ENCODE measurements at places on chromosomes 16 and 17. TPM values are rescaled to one million over a fixed set of nuclear protein-coding genes. Genes with fewer than 3 reads are reported as not detected.

DNA sequence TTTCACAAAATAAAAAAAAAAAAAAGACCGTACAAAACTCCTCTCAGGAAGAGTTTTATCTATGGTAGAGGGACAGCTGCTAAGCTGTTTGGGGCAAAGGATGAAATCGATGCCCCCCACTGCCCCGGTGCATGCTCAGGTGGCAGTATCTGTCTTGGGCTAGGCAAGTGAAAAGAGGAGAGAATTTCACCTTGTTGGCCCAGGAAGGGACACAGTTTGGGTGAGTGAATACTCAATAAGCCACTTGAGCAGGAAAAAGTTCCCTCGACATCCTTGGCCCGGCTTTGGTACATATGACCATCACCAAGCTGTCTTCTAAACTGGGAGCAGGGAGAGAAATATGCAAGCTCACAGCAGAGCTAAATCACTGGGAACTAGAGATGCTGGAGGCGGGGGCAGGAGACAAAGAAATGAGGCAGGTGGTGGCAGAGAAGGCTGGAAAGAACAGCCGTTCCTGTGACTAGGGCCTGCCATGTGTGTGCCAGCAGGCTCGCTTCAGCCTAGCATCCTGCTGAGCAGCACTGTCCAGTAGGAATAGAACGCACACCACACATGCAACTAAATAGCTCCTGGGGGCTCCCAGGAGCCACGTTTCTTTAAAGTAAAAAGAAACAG, 8.2 kb upstream of the EIF1 start:
- H3K4me1 ChIP-seq: peaks cover 41% of the 10 kb centered on the region
- peak overlapping the region; percentile 97 for H3K27ac ChIP-seq
- no peak for DNase-seq

- peak overlapping the region; percentile 31 for H3K27ac ChIP-seq
- peaks cover 39% of the 10 kb centered on the region for H3K36me3 ChIP-seq
- H3K27me3 ChIP-seq: no peaks in the 10 kb centered on the region
- DNase-seq: no peak
- H3K4me3 ChIP-seq: no peak overlapping the region
These were observed 2.7 kb downstream of the NAT9 start for GRCh38 chr17:74773414-74773813.

- H3K36me3 ChIP-seq: no peaks in the 10 kb centered on the region
- DNase-seq: no peak
- H3K4me3 ChIP-seq: no peak overlapping the region
- H3K27ac ChIP-seq: no peak overlapping the region
- peaks cover 2% of the 10 kb centered on the region for H3K4me1 ChIP-seq
These were observed 193.7 kb upstream of the TBX2 start for GRCh38 chr17:61205931-61206330.

DNA sequence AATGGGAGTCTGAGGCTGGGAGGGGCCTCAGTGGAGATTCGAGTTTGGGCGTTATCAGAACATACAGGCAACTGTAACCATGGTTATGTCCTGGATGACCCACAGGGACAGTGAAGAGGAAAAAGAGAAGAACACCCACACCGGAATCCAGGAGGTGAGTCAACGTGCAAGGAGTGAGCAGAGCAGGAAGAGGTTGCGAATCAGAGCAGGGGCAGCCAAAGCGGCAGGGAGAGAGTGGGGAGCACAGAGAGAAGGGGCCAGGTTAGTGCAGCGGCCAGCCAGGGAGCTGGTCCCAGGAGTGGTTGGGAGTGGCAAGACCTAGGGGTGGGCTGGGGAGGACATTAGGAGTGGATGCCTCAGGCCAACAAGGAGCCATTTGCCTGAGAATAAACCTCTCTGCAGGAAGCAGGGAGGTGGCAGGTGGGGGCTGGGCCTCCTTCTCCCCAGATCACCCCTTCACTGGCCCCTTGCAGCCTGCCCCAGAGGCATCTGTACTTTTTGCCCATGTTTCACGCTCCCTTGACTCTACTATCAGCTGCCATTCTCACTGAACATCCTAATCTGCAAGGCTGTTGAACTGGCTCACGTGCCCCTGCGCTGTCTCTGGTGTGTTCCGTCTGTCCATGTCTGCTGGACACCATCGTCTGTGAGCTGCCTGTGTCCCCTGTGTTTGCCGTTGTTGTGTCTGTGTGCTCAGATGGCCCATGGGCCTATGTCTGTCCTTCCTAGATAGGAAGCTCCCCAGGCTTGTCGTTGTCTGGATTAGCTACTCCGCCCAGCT, 5.1 kb downstream of the KRT13 start:
- no peaks in the 10 kb centered on the region for H3K27me3 ChIP-seq
- H3K36me3 ChIP-seq: no peaks in the 10 kb centered on the region
- peak; percentile 26 for DNase-seq
- no peak overlapping the region for H3K4me3 ChIP-seq
- no peak overlapping the region for H3K27ac ChIP-seq

DNA sequence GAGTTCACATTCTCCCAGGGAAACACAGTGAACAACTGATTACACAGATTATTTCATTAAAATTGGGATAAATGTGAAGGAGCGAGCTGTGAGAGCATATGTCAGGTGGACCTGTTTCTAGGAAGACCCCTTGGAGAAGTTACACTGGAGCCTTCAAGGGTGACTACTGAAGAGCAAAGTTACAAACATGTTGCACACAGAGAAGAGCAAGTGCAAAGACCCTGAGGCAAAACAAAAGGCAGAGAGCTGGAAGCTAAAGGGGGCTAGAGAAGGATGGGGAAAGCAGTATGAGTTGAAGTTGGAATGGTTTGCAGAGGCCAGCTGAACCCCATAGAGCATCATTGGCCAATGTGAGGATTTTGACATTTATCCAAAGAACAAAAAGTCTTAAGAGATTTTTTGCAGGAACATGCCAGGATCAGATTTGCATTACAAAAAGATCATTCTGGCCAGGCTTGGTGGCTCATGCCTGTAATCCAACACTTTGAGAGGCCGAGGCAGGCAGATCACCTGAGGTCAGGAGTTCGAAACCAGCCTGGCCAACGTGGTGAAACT, 14.1 kb downstream of the PDZD9 start:
- H3K36me3 ChIP-seq: peaks cover 16% of the 10 kb centered on the region
- no peak overlapping the region for H3K4me3 ChIP-seq
- H3K4me1 ChIP-seq: peaks cover 5% of the 10 kb centered on the region
- H3K27ac ChIP-seq: no peak overlapping the region

Gene CPHXL2
- total RNA-seq: not detected

DNA sequence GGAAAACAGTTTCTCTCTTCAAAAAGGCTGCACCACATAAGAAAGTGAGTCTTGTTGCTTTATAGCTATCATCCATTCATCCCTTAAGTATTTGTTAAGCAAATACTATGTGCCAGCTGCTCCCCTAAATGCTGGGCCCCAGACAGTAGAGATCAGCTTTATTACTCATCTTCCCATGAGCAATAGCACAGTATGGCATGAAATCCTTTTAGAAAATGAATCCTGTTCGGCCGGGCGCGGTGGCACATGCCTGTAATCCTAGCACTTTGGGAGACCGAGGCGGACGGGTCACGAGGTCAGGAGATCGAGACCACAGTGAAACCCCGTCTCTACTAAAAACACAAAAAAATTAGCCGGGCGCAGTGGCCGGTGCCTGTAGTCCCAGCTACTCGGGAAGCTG, 99.5 kb downstream of the MYO1D start:
- peaks cover 1% of the 10 kb centered on the region for H3K36me3 ChIP-seq
- H3K4me1 ChIP-seq: no peaks in the 10 kb centered on the region
- H3K4me3 ChIP-seq: no peak overlapping the region
- no peak for DNase-seq

Gene TP53TG3D
- total RNA-seq: not detected

Gene DRC3
- 0.34 TPM for total RNA-seq

Gene ZP2
- not detected for total RNA-seq

GRCh38 chr17:33152783-33153182, 140.3 kb downstream of the ASIC2 start:
- H3K27me3 ChIP-seq: peaks cover 6% of the 10 kb centered on the region

DNA sequence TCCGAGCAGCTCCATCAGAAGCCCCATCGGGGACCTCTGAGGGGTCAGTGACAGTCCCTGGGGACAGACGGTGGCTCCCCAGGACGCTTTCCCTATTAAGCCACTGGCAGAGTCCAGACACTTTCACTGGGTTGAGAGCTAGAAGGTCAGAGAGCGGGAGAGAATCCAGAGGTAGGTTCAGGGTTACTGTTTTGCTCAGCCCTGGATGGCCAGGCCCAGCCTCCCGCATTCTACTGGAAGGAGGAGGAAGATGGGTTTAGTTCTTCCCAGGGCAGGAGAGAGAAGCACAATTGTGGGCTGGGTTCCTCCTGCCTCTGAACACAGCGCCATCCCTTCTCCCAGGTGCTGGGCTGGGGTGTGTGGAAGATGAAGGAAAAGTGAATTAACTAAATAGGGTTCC, 452.8 kb downstream of the SLC39A11 start:
- no peak for DNase-seq
- no peaks in the 10 kb centered on the region for H3K36me3 ChIP-seq

Gene GAA
- total RNA-seq: 29.6 TPM

GRCh38 chr17:34750004-34750403, 170.6 kb downstream of the TMEM132E start:
- H3K36me3 ChIP-seq: no peaks in the 10 kb centered on the region
- H3K4me3 ChIP-seq: no peak overlapping the region
- DNase-seq: no peak
- H3K27ac ChIP-seq: no peak overlapping the region

- H3K4me3 ChIP-seq: no peak overlapping the region
- H3K27me3 ChIP-seq: no peaks in the 10 kb centered on the region
- DNase-seq: no peak
- H3K4me1 ChIP-seq: no peaks in the 10 kb centered on the region
- H3K36me3 ChIP-seq: no peaks in the 10 kb centered on the region
- H3K27ac ChIP-seq: no peak overlapping the region
These were observed 1029.6 kb downstream of the CDH11 start for GRCh38 chr16:64092271-64092670.

GRCh38 chr16:78435260-78435659, 335.8 kb downstream of the WWOX start:
- DNase-seq: no peak
- no peaks in the 10 kb centered on the region for H3K4me1 ChIP-seq
- H3K27me3 ChIP-seq: no peaks in the 10 kb centered on the region
- H3K4me3 ChIP-seq: no peak overlapping the region

Gene DVL2
- 44.7 TPM for total RNA-seq

GRCh38 chr17:69620363-69620762, 205.9 kb downstream of the MAP2K6 start:
- DNase-seq: no peak
- H3K4me1 ChIP-seq: no peaks in the 10 kb centered on the region
- no peak overlapping the region for H3K27ac ChIP-seq

Gene NTN1
- total RNA-seq: 0.31 TPM

DNA sequence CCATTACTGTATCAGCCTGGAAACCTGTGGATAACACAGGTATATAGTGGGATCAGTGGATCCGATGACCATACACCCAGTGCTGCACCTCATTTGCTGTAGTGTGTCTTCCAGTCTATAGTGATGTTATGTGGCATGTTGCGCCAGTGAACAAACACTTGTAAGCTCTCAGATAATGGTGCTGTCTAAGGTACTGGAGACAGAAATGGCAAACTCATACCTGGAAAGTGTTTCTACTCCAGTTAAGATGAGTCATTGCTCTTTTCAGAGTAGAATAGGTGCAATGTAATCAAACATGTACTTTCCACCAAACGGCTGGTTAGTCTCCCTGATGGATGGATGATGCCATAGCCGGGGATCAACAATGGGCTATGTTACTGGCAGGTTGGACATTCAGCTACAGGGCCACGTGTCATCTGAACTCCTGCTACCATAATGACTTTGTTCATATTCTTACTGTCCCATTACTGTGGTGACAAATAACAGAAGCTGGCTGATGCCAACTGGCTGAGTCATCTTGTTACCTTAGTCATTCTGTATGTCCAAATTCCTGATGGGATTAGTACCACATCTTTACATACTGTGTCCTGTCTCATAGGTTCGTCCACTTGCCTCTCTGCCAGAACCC, 6.3 kb downstream of the CCL11 start:
- no peak overlapping the region for H3K4me3 ChIP-seq
- peak; percentile 11 for DNase-seq
- no peak overlapping the region for H3K27ac ChIP-seq
- H3K27me3 ChIP-seq: peaks cover 9% of the 10 kb centered on the region

Gene DRG2
- 39.3 TPM for total RNA-seq

DNA sequence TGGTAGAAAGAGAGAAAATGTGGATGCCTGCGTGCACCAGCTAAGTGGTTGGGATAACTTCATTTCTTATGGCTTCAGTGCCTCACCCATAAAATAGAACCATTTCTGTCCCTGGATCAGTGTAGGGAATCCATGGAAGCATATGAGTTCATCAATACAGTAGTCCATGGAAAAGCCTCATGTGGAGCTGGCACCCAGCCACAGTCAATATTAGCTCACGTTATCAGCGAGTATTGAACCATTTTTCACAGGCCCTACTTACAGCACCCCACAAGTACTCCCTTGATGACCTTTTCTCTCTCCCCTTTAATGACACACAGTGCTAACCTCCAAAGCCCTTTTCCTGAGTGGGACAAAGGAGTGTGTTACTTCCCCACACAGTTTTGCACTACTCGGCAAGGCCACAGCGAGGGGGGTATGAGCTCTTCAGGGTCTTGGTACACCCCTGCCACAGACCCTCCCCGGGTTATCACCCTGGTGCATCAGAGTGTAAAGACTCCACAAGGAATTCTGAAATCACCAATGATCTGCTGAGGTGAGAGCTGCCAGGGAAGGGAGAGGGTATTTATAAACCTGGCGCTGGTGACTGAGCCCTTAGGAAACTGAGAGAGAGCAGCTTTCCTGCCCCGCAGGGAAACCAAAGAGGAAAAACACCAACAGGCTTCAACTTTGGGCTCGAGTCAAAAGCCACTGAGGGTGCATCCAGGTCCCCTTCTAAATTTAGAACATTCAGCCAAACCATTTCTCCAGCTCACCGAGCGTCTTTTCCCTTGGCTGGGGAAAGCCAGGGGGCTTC, 36.9 kb downstream of the DYNLRB2 start:
- no peak overlapping the region for H3K27ac ChIP-seq
- no peak overlapping the region for H3K4me3 ChIP-seq
- peaks cover 30% of the 10 kb centered on the region for H3K4me1 ChIP-seq
- DNase-seq: no peak

GRCh38 chr17:58184986-58185761, 7.4 kb upstream of the EPX start:
- no peak for DNase-seq
- H3K36me3 ChIP-seq: no peaks in the 10 kb centered on the region

- H3K27me3 ChIP-seq: peaks cover 10% of the 10 kb centered on the region
- H3K4me1 ChIP-seq: no peaks in the 10 kb centered on the region
- no peak overlapping the region for H3K4me3 ChIP-seq
- H3K27ac ChIP-seq: no peak overlapping the region
- H3K36me3 ChIP-seq: no peaks in the 10 kb centered on the region
These were observed 22.9 kb downstream of the DHRS7C start for GRCh38 chr17:9768381-9768934.

DNA sequence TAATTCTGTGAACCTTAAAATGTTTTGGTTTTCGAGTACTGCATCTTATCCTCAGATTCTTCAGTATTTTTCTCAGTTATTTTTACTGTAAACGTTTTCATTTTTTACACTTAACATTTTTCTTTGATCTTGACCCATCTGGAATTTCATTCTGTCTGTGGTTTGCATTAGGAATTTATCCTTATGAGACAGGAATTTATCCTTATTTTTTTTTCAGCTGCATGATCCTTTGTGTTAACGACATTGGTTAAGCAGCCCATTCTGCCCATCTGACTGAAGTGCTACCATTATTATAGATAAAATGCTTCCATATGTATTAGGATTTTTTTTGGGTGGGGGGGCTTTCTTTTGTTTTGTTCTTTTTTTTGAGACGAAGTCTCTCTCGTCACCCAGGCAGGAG, 41.0 kb downstream of the SNX29 start:
- no peaks in the 10 kb centered on the region for H3K36me3 ChIP-seq
- DNase-seq: no peak
- H3K27me3 ChIP-seq: no peaks in the 10 kb centered on the region
- no peaks in the 10 kb centered on the region for H3K4me1 ChIP-seq
- no peak overlapping the region for H3K27ac ChIP-seq

Measured in activated CD4-positive, alpha-beta memory T cell treated with anti-CD3 and anti-CD28 coated beads for 36 hours (primary cell).